Astrocyte of the hippocampus (primary cell): ENCODE measurements at places on chromosomes 5 and 9.

- no peak for DNase-seq
Measured at GRCh38 chr5:14138608-14139540, 4.3 kb upstream of the TRIO start.

DNA sequence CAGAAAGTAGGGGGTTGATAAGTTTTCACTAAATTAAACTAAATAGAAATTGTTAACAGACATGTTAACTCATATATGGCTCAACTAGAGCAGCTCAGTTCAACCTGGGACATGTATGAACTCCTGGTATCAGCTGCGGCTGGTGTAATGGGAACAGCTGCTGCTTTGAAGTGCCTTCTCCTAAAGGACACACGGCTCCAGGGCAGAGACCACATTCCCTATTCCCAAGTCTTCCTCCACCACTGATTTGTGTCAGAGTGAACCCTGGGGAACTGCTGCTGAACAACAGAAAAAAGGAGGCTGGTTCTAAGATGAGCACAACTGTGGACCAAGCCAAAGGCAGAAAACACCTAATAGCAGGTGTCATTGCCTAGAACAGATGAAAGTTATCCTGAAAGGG, 71.1 kb downstream of the MAPKAP1 start:
- DNase-seq = no peak

GRCh38 chr5:130331332-130331731, 427.1 kb downstream of the CHSY3 start:
- no peak for DNase-seq

DNA sequence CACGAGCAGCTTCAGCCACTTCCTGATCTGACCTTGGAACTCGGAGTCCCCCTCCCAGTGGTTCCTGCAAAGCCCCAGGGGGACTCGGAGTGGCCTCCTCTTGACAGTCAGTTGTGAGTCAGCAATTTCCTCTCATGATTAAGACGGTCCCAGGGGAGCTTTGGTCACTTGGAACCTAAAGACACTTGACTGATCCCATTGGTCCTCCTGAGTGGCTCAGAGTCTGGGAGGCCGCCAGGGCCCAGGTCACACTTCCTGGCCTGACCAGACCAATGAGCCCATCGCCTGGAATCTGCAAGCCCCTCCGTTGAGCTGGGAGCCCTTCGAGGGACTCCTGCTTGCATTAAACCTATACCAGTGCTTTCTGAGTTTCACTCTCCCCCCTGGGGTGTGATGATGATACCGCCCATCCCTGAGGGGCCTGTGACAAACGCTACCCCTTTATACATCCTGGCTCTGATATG, 29.1 kb downstream of the TSPAN17 start:
- peak; percentile 18 for DNase-seq

DNA sequence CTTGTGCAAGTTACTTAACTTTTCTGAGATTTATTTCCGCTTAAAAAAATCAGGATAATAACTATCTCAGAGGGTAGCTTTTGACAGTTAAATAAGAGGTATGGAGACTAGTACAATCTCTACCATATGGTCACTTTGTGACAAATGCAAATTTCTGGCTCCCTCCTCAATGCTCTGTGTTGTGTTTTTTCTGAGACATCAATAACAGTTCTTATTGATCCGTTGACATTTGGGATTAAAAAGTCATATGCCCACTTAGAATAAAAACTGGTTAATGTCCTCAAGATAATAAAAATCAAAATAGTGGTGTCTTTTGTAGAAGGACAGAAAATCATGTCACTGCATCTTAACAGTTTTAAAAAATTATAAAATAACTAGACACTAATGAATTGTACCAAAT, 24.7 kb upstream of the LNPEP start:
- DNase-seq = no peak
